Esophagus squamous epithelium (tissue), 5 donors: ENCODE measurements at places on chromosomes 7 and 10.
A peak's percentile ranks its signal among the peaks of the same experiment; 100 is the strongest.

DNA sequence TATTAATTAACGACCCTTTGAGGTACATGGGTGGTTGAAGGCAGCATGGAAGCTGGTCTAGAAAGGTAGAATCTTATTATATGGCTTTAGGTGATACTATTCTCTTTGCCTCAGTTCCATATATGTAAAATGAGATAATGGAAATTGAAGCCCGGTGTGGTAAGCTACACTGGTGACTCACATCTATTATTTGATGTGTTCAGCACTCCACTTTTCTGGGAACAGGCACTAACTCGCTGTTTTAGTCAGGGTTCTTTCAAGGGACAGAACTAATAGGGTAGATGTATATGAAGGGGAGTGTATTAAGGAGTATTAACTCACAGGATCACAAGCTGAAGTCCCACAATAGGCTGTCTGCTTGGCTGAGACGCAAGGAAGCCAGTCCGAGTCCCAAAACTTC lies 4.4 kb upstream of the TRUB1 start:
- peak overlapping the region; percentile 59 for H3K27ac ChIP-seq
- DNase-seq, result no peak
- no peak overlapping the region for H3K4me3 ChIP-seq
- H3K27me3 ChIP-seq, result no peaks in the 10 kb centered on the region
- H3K4me1 ChIP-seq, result peaks cover under 1% of the 10 kb centered on the region

DNA sequence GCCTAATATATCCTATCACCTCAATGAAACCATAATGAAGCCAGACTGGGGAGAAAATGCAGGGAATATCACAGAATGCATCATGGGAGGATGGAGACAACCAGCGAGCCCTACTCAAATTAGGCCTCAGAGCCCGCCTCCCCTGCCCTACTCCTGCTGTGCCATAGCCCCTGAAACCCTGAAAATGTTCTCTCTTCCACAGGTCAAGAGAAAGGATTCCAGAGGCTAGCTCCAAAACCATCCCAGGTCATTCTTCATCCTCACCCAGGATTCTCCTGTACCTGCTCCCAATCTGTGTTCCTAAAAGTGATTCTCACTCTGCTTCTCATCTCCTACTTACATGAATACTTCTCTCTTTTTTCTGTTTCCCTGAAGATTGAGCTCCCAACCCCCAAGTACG lies 31.5 kb downstream of the PRSS2 start:
- no peak overlapping the region for H3K4me3 ChIP-seq
- H3K27me3 ChIP-seq, result peaks cover 5% of the 10 kb centered on the region
- no peak overlapping the region for H3K27ac ChIP-seq
- H3K4me1 ChIP-seq, result peaks cover 7% of the 10 kb centered on the region
- DNase-seq, result no peak

GRCh38 chr10:26508016-26508415 lies 69.9 kb downstream of the APBB1IP start:
- no peaks in the 10 kb centered on the region for H3K36me3 ChIP-seq
- H3K27me3 ChIP-seq, result no peaks in the 10 kb centered on the region

- no peak for DNase-seq
- H3K4me1 ChIP-seq, result no peaks in the 10 kb centered on the region
- H3K27me3 ChIP-seq, result no peaks in the 10 kb centered on the region
- no peak overlapping the region for H3K4me3 ChIP-seq
- no peak overlapping the region for H3K27ac ChIP-seq
- no peaks in the 10 kb centered on the region for H3K36me3 ChIP-seq
Measured at GRCh38 chr7:136348542-136349192, 371.5 kb upstream of the MTPN start.

- no peaks in the 10 kb centered on the region for H3K4me1 ChIP-seq
- H3K27ac ChIP-seq, result no peak overlapping the region
- no peaks in the 10 kb centered on the region for H3K27me3 ChIP-seq
- no peak overlapping the region for H3K4me3 ChIP-seq
- H3K36me3 ChIP-seq, result no peaks in the 10 kb centered on the region
- no peak for DNase-seq
Measured at GRCh38 chr10:1266033-1266802, 210.0 kb downstream of the WDR37 start.

DNA sequence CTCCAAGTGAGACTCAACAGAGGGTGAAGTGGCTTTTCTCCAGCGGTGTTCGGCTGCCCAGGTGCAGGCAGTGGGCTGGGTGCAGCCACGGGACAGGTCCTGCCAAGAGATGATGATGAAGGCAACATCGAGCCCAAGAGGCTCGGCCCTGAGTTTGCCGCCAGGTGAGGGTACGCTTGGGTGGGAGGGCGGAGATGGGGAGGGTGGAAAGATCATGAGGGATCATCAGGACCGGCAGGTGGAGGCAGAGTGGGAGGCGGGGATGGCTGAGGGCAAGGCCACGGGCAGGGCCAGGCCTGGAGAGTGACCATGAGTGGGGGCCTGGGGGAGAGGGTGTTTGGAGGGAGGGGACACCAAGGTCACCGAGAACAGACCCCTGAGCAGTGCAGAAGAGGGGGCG lies 17.8 kb upstream of the AMZ1 start:
- DNase-seq, result no peak
- peaks cover 58% of the 10 kb centered on the region for H3K27me3 ChIP-seq

DNA sequence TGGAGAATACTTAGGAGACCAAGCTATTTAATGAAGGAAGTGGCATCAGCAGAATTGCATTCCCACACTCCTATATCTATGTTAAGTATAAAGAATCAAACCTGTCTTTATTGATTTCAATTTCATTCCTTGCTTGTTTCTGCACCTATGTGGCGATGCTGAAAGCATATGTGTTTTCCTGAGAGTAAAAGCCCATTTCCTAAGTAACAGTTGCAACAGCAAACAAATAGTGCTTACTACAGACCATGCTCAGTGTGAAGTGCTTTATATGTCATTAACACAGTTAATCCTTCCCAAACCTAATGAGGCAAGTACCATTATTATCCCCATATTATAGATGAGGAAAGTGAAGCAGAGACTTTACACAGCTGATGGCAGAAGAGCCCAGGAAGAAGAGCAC lies 552.1 kb downstream of the PARD3 start:
- H3K27me3 ChIP-seq, result no peaks in the 10 kb centered on the region
- H3K27ac ChIP-seq, result no peak overlapping the region
- no peaks in the 10 kb centered on the region for H3K4me1 ChIP-seq
- no peak for DNase-seq
- no peaks in the 10 kb centered on the region for H3K36me3 ChIP-seq
- no peak overlapping the region for H3K4me3 ChIP-seq

GRCh38 chr7:1040790-1041189 lies 3.6 kb upstream of the GPR146 start:
- no peaks in the 10 kb centered on the region for H3K36me3 ChIP-seq
- peaks cover 54% of the 10 kb centered on the region for H3K4me1 ChIP-seq
- H3K27me3 ChIP-seq, result no peaks in the 10 kb centered on the region
- peak overlapping the region; percentile 93 for H3K27ac ChIP-seq
- no peak overlapping the region for H3K4me3 ChIP-seq
- no peak for DNase-seq

DNA sequence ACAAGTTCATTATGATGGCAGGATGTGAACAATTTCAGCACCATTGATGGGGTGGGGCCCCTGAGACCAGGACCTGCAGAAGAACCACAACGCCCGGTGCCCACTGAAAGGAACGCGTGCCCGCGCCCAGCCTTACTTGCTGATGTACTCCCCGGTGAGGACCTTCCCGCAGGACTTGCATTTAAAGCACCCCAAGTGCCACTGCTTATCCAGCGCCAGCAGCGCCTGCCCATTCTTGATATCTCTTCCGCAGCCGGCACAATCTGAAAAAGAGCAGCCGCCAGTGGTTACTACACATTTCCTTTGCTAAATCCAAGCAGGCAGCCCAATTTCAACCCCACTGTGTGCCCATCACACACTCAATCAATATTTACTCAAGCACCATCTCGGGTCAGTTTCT lies 110.6 kb downstream of the ABLIM1 start:
- DNase-seq, result no peak
- H3K27ac ChIP-seq, result no peak overlapping the region
- H3K4me3 ChIP-seq, result no peak overlapping the region
- no peaks in the 10 kb centered on the region for H3K36me3 ChIP-seq

GRCh38 chr10:93485690-93486089 lies 3.6 kb upstream of the MYOF start:
- H3K4me1 ChIP-seq, result no peaks in the 10 kb centered on the region
- no peak for DNase-seq
- no peak overlapping the region for H3K4me3 ChIP-seq
- H3K36me3 ChIP-seq, result no peaks in the 10 kb centered on the region

DNA sequence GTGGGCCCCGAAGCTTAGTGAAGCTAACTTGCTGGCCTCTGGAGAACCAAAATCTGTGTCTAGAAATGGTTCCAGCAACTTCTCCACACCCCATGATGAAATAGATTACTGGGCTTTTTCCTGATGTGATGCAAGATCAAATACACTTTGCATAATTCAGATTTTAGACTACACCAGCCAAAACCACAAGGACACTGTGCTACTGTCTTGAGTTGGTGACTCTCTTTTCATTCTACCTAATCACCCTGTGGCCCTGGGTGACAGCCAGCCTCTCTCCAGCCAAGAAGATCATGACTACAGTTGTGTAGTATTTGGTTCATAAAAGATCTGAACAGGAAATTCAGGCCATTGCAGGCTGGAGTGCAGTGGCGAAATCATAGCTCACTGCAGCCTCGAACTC lies 22.2 kb downstream of the AZGP1 start:
- no peak overlapping the region for H3K4me3 ChIP-seq
- no peaks in the 10 kb centered on the region for H3K4me1 ChIP-seq
- H3K27ac ChIP-seq, result peak overlapping the region; percentile 45
- DNase-seq, result no peak
- H3K27me3 ChIP-seq, result no peaks in the 10 kb centered on the region
